Fibroblast of pulmonary artery (primary cell): ENCODE measurements at places on chromosomes 2 and 18.

DNA sequence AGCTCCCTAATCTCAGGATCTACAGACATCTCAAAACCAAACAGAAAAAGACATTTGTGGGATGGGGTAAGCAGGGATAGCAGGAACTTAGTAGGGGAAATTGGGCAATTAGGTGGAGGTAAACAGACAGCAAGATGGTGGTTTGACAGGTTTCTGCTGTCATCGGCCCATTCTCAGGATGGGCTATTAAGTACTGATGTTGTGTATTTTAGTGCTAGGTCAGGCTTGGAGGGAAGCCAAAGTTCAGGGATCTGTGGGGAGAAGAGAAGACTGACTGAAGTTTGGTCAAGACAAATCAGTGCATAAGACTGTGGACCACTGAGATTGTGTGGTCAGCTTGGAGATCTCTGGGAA lies 96.8 kb upstream of the THUMPD2 start:
- DNase-seq = peak; percentile 25

DNA sequence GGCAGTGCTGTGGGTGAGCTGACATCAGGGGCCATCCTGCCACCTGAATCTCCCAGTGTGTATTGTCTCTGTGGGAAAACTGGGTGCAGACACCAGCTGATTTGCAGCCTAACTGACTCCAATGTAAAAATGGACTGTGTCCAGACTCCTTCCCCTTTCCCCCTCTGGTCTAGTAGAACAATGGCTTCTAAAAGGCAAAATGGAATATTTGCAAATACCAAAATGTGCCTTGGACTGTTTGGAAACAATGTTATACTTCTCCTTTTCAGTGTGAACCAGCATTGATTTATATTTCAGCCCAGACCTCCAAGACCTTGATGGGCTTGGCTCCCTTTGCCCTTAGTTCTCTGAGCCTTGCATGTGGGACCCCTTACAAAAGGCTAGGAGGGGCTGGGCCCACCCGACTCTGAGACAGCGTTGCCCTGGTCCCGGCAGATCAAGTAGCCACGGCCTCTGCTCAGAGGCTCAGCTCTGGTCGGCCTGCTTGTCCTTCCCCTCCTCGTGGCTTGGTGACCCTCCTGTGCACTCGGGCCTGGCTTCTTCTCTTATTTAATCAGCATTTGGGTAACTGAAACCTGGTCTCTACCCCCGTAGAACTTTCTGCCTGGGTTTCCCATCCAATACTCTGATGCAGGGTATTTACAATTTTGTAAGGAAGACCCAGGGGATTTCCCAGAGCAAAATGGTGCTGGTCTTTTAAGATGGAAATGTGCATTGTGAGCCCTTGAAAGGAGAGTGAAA lies 18.0 kb upstream of the ACKR3 start:
- no peak for DNase-seq

DNA sequence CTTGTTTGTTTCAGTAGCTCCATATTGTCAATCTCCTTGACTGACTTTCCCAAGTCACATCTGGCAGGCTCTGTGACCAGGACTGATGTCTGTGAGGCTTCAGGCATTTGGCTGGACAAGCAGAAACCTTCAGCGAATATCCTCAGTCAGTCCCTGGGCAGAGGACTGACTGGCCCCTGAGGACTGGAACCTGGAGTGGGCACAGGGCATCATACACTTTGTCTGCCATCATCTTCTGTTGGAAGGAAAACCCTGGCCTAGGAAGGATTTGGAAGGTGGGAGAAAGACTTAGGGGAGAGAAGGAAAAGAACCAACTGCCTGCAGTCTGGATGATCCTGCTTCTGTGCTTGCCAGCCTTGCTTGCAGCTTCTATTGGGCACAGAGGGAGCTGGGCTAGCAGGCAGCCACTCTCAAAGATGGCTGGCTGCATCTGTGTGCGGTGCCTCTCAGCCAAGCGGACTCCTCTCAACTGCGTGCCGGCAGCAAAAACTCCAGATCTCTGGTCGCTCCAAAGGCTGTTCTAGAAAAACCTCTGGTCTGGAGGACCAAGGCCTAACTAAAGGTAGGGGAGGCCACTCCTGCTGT lies 126.8 kb downstream of the MARCHF4 start:
- no peak for DNase-seq

DNA sequence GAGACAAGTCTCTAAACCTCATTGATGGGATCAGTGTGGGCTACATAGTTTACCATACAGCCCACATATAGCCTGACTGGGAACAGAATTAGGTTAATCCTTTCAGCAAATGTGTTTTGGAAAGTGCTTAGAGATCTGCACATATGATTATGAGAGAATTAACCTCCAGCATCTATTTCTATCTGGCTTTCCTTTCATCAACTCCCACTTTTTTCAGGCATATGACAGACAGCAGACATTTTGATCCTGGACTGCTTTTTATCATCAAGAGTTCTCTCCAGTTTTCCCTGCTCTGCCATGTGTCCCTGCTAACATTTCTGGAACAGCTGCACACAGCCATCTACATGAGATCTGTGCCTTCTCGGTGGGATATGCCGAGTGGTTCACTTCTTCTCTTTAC lies 139.5 kb upstream of the LRP1B start:
- no peak for DNase-seq

DNA sequence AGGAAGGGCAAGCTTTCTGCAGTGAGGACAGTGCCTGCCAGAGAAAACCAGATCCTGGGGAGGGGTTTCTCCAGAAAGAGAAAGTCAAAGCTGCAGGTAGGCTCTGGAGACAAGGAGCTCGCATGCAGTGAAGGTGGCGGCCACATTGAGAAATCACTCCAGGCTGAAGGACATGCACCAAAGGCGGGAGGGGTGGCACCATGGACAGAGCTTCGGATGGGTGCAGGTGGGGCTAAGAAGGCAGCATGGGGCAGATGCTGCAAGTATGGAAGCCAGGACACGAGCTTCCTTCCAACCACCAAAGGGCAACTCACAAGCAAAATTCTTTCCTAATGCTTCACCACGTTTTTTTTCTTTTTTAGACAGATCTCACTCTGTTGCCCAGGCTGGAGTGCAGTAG lies 104.4 kb upstream of the SLC35G4 start:
- no peak for DNase-seq

- DNase-seq = no peak
Observed at GRCh38 chr2:26849056-26849999, 1.4 kb downstream of the DPYSL5 start.

- DNase-seq = peak; percentile 68
Observed at GRCh38 chr2:235511187-235511661, 17.4 kb downstream of the AGAP1 start.

DNA sequence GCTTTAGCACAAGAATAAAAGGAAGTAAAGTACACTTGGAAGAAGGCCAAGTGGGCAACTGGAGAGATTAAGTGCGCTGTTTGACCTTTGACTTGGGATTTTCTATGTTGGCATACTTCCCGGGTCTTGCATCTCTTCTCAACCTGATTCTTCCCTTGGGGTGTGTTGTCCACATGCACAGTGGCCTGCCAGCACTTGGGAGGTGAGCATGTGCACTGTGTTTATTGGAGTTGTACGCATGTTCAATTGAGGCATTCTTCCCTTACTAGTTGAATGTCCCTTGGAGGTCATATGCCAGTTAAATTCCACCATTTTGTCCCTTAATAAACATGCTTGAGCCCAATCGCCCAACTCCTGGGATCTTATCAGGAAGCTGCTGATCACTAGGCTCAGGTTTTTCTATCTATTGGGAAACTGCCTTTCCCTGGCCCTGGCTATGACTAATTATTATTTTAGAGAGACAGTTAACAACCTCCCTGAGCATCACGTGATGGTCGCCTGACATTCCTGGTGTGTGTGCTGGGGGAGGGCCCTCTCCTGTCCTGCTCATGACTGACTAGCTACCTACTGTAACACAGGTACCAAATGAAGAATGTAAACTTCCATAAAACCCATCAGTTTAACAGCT lies 62.5 kb upstream of the RAPGEF4 start:
- no peak for DNase-seq

GRCh38 chr2:98027538-98027937 lies 31.8 kb upstream of the TMEM131 start:
- DNase-seq = no peak

DNA sequence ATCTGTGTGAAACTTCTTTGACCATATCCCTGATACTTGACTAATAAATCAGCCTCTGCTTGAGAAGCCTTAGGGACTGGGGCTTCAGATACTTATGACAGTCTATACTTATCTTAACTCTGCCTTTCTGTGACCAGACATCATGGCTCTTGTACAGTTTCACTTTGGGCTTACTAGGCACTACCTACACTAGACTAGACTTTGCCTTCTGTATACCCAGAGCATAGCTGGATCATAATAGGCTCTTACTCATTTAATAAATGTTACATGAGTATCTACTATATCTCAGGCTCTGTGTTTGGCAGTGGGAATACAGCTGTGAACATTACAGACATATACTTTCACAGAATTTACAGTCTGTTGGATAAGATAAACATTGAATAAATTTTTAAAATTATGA lies 9.0 kb downstream of the UGP2 start:
- DNase-seq = no peak

DNA sequence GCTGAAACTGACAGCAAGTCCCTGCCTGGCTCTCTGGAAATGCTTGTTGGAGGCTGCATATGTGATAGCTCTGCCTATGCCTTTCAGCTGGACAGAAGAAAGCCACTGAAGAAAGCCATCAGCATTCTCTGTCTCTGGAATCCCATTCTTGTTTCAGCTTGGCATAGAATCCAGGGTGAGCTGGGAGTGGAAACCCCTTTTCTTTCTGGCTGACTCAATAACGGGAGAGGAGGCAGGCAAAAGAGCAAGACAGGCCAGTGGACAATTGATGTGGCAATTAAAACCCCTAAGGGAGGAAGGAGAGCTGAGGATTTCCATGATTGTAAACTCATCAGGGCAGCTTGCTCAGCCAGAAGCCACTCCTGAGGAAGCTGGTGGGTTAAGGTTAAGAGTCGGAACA lies 208.1 kb downstream of the CLIP4 start:
- no peak for DNase-seq

GRCh38 chr2:176175709-176176607 lies 12.5 kb upstream of the HOXD1 start:
- no peak for DNase-seq

- no peak for DNase-seq
Observed at GRCh38 chr2:18833941-18834340, 244.6 kb upstream of the NT5C1B start.

DNA sequence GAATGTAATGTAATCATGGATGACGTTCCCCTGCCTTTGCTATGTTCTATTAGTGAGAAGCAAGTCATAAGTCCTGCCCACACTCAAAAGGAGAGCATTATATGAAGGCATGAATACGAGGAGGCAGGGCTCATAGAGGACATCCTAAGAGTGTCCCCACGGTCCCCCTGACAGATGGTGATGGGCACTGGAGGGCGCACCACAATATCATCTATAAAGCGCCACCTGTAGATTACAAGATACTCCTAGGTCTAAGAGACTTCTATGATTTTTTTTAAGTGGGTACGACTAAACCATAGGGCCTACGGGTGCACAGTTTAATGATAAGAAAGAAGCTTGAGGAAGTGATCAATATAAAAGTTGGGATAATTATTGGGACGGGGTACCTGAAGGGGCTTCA lies 131.0 kb downstream of the PAX3 start:
- DNase-seq = no peak

GRCh38 chr2:234981197-234982095 lies 29.6 kb downstream of the SH3BP4 start:
- DNase-seq = peak; percentile 99

GRCh38 chr2:217016796-217017419 lies 157.0 kb upstream of the TNP1 start:
- DNase-seq = no peak

DNA sequence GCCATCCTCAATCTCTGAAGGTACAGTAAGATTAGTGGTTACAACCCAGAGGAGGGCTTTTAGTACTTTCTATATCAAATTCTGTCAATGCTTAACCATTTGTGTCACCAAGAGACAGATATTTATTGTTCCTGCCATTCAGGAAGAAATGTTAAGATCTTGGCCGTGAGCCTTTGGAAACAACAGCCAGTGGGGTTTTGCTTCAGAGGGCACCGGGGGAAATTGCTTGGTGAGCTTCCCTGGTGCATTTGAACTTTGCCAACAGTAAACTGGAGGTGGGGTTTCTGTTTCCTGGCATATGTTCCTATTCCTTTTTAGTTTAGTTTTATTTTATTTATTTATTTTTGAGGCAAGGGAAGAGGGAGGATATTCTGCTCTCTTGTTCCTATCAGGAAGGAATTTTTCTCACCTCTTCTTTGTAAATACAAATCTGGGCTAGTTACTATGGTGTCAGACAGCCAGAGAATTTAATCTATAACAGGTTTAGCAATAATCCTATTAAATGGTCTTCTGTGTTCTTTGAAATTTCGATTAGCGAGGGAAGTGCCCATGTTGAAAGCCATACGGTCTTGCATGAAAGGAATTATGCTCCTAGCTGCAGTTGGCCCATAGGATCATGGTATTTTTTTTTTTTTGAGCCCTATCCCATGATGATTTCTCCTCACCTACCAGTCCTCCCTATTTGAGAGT lies 95.7 kb downstream of the MAIP1 start:
- DNase-seq = no peak

DNA sequence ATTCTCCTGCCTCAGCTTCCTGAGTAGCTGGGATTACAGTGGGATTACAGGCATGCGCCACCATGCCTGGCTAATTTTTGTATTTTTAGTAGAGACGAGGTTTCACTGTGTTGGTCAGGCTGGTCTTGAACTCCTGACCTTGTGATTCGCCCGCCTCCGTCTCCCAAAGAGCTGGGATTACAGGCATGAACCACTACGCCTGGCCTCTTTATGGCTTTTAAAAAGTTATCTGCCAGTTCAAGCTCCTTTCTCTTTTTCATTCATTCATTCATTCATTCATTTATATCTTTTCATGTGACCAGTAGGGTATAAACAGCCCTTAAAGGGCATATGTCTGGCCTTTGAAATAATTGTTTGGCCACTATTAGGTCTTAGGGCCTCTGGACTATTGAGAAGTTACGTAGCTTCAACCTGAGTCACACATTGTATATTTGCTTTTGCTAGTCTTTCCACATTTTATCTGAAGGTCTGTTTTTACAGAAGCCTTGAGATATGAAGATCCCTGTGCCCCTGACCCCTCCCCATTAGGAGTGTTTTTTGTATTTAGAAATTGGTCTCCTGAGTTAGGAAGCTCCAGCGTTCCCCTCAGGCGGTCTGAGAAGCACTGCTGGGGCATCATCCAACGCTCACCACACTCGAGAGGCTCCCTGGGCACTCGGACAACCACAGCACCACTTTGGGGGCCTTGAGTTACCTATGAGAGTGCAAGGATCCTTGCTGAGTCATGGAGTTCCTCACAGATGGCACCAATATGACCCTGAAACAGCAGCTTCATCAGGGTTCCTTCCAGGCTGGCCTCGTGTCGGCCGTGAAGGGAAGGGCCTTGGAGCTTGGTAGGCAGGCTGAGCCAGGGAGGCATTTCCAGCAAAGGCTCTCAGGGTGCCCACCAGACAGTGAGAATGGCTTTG lies 21.8 kb downstream of the FZD5 start:
- DNase-seq = no peak
